ENCODE measurements at places on chromosomes 3 and 15.
A peak's percentile ranks its signal among the peaks of the same experiment; 100 is the strongest.

GRCh38 chr3:33537133-33537532, 96.9 kb upstream of the UBP1 start:
- no peak for DNase-seq

GRCh38 chr15:60964527-60964926, 264.6 kb downstream of the RORA start:
- no peak for DNase-seq

DNA sequence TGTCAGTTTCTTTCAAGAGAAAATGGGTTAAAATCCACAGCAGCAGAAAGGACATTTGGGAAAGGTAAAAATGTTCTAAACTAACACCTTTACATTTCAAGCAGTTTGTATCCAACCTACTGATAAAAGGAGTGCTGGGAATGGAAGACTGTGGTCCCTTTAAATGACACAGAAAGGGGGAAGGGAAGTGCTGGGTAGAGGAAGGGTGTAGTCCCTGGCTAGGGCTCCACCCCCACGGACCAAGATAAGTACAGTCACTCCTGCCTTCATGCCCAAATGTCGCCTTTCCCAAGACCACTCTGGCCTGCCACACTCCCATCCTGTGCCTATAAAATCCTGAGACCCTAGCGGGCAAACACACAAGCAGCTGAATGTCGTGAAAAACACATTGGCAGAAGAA, 350.9 kb upstream of the POU1F1 start:
- no peak for DNase-seq

DNA sequence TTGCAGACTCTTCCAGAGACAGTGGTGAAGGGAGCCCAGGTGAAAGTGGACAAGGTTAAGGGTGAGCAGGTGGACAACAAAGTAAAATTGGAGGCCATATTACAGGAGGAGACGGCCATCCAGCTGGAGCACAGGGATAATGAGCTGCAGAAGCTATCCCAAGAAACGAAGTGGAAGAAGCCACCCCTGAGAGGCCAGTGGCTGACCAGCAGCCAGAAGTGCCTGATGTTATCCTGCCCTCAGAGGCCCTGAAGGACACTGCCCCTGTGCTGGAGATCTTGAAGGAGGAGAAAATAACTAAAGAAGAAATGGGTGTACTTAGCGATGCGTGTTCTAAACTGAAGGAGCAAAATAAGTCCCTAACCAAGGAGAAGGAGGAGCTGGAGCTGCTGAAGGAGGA, 107.6 kb downstream of the SMAD6 start:
- DNase-seq, result no peak

DNA sequence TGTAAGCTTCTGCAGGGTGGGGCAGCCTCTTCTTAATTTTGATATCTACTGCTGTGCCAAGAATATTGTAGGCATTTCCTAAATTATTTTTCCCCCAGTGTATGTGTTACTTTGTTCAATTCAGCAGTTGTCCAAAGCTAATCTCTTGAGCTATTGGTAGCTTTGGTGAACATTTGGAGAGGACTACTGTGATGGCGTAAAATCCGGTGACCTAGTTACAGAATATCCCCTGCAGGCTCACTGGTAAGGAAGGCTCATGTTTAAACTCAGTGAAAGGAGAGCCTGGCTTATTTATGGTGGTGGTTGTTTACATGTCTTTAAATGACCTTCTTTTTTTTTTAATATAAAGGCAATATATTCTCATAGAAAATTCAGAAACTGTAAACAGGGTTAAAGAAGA, 105.6 kb downstream of the LPP start:
- DNase-seq, result no peak

DNA sequence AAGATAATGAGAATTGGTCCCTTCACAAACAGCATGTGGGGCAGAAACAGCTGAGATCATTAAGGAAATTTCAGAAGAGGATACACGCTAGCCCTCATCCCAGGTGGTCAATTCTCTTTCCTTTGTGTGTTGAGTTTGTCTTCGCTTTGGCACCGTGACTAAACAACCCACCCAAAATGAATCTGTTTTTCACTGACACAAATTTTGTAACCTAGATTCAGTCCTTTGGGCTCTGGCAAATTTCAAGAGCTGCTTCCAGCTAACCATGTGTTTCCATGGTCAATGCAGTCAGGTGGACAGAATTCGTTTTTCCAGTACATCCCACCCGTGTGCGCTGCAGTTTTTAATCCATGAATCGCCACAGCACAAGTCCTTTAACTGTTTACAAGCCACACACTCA, 435.4 kb downstream of the WDR72 start:
- DNase-seq, result no peak

DNA sequence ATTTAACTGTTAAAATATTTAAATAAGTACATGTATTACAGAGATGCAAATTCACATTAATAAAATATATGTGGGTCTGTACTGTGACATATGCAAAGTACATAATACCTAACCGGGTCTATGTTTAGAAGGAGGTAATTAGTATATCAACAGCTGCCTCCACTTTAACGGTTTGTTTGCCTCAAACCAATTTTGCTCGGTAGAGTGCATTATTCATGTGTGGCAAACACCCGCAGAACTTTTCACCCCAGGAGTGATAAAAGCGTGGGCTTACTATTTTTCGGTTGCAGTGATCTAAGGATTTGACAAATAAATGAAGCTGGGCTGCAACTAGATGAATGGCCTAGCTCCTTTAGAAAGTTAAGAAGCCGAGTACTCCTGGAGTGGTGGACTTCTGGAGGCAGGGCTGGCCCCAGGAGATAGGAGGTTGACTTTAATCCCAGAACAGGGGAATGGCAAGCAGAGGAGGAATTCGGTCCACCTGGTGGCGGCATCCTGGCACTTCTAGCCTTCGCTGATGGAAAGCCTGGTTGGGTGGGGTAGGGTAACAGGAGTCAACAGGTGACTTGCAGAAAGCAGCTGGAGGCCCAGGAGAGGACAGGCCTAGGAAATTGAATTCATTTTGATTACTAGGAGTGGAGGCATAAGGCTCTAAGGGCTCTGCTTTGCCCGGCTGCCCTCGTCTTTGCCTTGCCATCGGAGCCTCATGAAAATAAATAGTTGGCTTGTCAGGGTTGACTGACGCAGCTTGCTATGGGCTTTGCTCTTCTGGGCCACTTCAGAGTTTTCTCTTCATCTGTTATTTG, 2.4 kb downstream of the SLCO3A1 start:
- DNase-seq, result peak; percentile 74

DNA sequence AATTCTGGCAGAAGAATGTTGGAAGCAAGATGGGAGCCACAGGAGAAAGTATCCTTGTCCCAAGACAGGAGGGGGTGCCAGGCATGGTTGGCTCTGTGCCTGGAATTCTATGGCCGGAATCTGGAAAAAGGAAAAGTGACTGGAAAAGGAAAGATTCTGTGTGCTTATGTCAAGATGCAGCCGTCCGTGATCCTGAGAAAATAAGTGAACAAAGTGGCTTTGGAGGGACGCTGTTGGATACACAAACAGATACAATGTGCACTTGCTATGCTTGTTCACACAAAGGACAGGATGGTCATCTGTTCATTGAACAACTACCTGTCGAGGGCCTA, 28.5 kb upstream of the MUC20 start:
- no peak for DNase-seq

DNA sequence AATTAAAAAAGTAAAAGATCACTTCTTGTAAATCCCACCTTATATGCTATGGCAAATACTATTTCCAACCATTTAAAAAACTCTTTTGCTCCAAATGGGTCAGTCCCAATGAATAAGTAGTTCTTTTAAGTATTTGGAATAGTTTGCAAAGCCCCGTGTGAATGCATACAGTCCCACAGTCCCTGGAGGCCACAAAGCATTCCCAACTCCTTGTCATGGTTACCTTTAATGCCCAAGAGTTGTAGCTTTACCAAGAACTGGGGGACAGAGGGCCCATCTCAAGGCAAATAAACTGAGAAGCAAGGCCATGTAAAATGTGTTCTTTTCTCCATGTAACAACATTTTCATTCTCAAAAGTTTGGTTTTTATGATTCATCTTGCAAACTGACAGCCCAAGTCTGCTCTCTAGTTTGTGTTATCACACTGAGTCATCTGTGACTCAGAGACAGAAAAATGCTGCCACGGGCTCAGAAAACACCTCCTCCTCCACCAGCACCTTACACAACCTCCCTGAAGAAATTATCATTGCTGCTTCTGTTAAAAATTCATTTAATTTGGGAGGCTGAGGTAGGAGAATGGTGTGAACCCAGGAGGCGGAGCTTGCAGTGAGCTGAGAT, 336.2 kb downstream of the ERC2 start:
- DNase-seq, result no peak

DNA sequence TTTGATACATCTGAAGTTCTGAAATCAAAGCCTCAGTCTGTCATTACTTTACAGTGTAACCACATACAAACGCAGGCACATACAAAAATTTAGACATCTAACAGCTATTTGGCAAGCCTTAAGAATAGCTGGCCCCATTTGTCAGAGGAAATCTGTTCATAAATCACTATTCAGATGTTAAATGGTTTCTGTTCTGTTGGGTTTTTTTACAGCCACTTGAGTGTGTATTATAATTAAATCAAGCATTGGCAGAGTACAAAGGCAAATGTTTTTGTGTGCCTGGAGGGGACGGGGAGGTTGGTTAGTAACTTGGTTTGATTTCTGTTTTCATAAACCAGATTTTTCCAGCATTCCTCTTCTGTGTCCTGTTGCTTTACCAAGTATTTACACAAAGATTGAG, 24.1 kb downstream of the PIGB start:
- no peak for DNase-seq

DNA sequence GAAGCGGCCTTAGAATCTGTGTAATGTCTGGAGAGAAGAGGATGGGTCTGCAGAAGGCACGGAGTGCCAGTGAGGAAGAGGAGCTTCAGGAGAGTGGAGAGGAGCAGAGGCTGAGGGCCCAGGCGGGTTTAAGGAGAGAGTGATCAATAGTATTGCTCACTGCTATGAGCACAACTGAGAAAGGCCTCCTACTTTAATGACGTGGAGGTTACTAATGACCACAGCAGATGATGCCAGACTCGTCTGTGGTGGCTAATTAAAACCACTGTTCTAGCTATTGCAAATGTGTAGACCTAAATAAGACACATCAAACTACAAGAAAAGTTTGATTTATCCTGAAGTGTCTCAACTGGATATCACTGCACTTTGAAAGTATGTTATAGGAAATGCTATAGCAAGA, 33.2 kb downstream of the MTMR10 start:
- no peak for DNase-seq

DNA sequence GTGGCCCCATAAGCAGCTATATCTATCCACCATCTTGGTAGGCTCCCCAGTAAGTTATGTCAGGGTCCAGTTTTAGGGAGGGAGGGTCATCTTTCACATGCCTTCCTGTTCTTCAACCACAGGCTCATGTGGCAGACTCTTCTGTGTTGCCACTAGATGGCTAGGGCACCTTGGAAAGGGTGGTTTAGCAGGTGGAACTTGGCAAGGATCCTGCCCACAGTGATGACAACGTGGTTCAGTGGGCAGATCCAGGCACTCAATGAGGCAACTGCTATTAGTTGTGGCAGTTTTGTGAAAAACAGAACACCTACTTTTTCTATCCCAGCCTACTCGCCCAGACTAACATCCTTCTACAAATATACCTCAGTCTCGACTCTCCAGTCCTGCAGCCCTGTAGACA, 7.2 kb upstream of the RBP1 start:
- DNase-seq, result no peak

GRCh38 chr3:185406121-185406620, 43.2 kb downstream of the MAP3K13 start:
- DNase-seq, result no peak

GRCh38 chr3:40875581-40875980, 323.7 kb upstream of the CTNNB1 start:
- DNase-seq, result no peak

GRCh38 chr15:41827290-41827879, 507 bp upstream of the JMJD7 start:
- no peak for DNase-seq

GRCh38 chr15:73284090-73284716, 84.6 kb downstream of the HCN4 start:
- DNase-seq, result no peak

GRCh38 chr15:100914876-100915275, 4.3 kb upstream of the LRRK1 start:
- DNase-seq, result no peak

DNA sequence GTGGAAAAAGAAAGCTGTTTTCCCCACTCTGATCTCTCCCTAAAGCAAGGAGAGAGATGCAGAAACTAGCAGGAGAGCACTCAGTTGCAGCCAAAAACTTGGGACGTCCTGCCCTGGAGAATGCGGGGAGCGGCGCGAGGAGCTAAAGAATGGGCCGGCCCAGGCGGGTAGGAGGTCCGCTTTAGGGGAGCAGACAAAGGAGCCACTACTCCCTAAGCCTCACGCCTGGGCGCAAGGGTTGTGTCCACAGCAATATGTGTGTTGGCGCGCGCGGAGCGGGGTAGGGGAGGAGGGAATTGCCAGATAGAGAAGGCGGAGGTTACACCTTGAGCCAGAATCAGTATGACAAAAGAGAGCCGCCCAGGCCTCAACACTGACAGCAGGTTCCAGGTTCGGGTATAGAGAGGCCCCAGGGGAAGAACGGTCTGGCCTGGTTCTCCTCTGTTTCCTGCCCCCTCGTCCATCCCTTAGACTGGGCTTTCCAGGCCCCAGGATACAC, 2.9 kb downstream of the WNT5A start:
- no peak for DNase-seq

DNA sequence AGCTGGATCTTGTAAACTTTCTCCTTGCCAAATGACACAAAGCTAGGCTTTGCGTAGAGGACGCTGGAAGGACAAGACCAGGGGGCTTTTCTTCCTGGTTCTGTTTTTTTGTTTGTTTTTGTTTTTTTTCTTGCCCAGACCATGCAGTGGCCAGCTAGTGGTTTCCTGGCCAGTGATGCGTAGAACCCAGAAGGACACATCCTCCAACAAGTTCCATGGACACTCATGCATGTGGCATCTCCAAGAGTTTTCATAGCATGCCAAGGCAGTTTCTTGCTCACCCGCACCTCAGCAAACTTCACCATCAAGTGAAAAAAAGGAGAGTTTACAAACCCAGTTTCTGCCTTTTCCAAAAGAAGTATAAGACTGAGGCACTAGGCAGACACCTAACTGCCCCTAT, 46.1 kb upstream of the TMCO5A start:
- no peak for DNase-seq

DNA sequence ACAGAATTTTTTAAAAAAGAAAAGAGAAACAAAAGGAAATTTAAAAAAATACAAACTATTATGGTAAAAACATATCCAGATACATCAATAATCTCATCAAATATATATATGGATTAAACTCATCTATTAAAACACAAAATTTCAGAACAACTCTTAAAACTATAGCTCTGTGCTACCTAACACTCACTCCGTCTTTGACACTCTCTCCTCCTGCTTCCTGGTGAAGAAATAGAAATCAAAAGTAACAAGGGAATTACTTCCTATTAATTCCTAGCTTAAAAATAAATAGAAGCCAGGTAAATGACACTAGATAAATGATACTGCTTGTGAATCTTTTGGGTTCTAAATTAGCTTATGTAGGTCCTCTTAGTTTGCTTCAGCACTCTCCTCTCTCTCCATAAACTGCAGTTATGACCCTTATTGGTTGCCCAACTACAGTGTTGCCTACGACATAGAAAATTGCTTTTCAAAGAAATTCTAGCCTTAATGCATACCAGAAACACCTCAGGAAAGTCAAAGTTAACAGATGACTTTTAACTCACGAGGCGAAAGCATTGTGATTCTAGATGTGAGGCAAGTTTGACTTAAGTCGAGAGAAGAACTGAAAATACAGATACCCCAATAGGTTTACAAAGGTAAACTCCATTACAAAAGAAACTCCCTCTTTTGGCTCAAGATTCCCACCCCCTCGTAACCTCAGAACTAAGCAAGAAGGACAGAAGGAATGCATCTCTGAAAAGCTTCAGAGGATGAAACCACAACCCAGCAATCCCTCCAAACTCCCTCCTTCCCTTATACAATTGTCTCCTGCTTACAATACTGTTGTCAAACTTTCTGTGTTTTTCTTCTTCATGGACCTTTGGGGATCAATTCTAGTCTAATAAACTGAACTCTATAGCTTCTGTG, 394.7 kb downstream of the FGF12 start:
- no peak for DNase-seq

All from NCI-H510A (cell line).